ENCODE measurements at places on chromosomes 7 and 10.

DNA sequence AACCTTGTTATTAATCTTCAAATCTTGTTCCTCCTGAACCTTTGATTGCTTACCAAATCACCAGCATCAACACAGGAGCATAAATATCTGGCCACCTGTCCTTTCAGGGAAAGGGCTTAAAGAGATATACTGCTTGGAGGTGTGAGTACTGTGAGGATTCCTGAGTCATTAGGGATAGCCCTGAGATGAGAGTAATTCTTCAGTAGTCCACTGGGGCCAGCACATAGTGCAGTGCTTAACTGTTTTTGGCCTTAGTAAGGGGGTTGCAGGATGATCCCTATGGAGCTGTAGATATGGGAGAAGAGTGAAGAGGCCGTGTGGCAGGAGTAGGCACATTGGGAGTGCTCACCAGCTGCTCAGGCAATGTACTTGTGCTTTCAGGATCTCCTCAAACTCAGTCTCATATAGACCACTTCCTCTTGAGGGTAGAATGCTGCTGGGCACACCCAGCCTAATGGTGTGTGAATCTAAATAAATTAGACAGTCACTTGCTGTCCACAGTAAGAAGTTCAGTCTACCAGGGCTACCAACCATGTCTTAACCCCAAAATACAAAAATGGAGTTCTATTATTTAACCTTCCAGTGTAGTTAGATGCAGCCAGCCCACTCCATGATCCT, 26.5 kb upstream of the GPR141 start:
- no peak for DNase-seq

DNA sequence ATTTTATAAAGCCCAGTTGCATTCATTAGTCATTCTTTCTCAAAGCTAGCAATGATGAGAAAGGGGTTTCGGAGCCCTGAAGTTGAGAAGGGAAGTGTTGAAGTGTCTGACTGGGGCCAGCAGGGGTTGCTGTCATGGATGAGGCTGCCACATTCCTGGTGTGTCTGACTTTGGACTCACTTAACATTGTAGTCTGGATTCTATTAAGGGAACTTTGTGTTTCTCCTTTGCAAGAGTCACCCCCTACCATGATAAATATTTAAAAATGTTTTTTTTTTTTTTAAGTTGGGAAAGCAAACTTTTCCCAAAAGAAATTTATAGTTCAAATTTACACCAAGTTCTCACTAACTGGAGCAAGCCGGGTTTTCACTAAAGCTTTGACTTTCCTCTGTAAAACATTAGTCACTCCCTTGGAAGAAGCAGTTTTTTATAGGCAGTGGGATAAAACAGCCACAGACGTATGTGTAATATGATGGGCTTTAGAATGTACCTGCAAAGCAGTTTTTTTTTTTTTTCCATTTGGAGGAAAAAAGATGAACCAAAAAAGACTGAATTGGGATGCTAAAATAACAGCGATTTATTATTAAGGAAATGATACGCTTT, 243.6 kb downstream of the TWIST1 start:
- DNase-seq = no peak

GRCh38 chr10:125158275-125158600, 2.1 kb downstream of the CTBP2 start:
- DNase-seq = no peak

DNA sequence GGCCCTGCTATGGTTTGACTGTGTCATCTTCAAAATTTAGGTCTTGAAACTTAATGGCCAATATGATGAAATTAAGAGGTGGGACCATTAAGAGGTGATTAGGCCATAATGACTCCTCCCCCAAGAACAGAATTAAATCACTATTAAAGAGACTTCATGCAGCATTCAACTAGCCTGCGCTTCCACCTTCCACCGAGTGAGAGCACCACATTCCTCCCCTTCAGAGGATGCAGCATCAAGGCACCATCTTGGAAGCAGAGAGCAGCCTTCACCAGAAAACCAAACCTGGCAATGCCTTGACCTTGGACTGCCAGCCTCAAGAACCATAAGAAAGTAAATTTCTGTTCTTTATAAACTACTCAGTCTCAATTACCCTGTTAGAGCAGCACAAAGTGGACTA, 371.1 kb upstream of the NFE2L3 start:
- no peak for DNase-seq

DNA sequence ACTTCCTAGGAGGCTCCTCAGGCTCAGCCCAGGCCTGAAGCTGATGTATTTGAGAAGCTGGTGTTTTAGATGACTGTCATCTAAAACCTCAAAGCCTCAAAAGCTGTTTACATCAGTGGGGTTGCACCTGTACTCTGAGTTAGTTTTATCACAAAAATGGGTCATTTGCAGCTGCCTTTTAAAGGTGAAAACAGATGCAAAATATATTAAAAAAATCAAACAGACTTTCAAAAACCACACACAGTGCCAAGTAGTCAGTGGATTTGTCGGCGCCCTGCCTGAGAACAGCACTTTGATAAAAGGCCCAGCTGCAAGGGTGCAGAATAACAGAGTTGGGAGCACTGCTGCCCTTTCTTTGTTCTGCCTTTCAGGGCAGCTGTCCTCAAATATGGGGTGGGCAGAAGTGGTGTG, 103.0 kb downstream of the VOPP1 start:
- DNase-seq = no peak

- DNase-seq = no peak
Measured at GRCh38 chr7:127264219-127264618, 11.5 kb upstream of the GRM8 start.

- no peak for DNase-seq
Measured at GRCh38 chr10:129079705-129080104, 387.3 kb upstream of the MGMT start.

- DNase-seq = no peak
Measured at GRCh38 chr10:95319239-95319638, 28.4 kb upstream of the PDLIM1 start.

- no peak for DNase-seq
Measured at GRCh38 chr10:23779301-23779700, 340.4 kb downstream of the OTUD1 start.

GRCh38 chr7:127290801-127291361, 38.1 kb upstream of the GRM8 start:
- DNase-seq = no peak

DNA sequence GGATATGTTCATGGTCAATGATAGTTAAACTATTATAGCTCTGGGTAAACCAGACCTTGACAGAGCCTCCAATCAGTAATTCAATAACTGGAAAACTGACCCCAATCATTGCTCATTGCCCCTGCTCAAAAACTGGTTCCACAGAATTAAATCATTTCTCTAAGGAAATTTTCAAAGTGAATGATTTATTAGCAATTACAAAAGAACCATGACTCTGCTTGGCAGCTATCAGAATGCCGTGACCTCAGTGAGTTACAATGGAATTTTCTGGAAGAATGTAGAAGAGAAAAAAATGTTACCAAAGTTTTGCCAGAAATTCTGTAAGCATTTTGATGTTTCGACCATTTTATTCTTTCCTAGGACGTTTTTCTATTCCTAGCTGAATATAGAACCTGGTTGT, 106.8 kb upstream of the APBB1IP start:
- no peak for DNase-seq

DNA sequence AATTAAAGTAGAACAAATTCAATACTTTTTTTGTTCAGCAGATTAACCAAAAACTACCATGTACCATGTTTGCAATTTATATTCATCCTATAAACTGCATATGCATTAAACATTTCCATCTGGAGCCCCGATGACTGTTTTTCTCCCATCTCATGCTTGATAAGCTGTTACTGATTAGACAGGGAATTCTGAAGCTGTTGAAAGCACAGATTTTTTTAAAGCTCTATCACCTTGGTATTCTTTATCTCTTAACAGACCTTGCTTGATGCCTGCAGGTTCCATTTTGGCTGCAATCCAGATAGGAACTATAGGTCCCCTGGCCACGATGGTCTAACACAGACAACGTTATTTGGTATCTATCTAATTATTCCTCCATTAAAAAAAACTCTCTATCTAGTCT, 961.7 kb downstream of the CNTNAP2 start:
- no peak for DNase-seq

- no peak for DNase-seq
Measured at GRCh38 chr10:61389887-61390286, 63.3 kb downstream of the TMEM26 start.

- DNase-seq = no peak
Measured at GRCh38 chr10:89642193-89642592, 2.8 kb downstream of the PANK1 start.

- no peak for DNase-seq
Measured at GRCh38 chr7:102270178-102270887, 16.3 kb upstream of the SH2B2 start.

DNA sequence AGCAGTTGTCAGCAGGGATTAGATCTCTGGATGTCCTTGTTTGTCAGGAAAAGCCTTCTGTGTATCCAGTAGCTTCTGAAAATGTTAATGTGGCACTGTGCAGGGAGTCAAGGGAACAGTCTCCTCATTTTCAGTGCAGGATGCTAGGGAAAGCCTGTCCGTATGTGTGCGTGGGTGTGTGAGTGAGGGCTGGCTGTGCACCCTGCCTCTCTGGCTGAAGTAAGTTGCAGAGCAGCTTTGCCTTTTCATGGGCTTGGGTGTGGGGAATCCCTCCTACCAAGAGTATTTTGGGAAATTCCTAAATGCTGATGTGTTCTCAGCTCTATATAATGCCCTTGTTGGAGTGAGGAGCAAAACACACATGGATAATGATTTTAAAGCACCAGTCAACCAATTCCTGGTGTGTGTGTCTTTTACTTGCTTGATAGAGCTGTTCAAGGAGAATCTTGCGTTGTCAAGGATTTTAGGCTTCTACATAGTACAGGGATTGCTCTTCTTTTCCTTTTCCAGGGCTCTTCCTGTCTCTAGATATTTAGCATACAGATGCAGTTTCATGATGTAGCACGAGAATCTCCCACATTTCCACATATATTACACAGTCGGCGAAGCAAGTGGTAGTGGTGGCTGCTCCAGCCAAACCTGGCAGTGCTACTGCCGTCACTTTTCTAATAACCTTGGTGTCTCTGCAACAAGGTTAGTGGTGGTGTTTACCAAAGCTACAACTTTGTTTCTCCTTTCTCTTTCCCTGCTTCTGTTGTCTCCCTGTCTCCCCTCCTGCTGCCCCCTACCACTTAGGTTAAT, 92.8 kb downstream of the MCU start:
- no peak for DNase-seq

DNA sequence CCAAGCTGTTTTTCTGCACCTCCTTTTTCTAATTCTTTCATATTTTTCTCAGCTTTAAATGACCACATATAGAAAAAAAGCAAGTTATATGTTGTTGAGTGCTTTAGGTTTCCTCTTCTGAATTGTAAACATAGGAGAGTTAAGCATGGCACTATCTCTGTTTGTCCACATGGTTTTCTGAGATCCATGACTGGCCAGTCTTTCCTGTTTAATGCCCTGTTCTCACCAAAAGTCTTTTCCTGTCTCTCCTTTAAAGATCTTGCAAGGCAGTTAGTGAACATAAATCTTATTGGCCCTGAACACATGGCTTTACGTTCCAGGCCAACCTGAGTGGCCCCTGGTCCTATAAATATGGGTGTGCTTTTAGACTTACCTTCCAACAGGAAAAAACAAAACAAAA, 19.4 kb downstream of the TRPV5 start:
- no peak for DNase-seq

- no peak for DNase-seq
Measured at GRCh38 chr10:129224065-129224464, 243.0 kb upstream of the MGMT start.

GRCh38 chr7:112503361-112503972, 22.7 kb downstream of the LSMEM1 start:
- no peak for DNase-seq

- DNase-seq = no peak
Measured at GRCh38 chr10:93438613-93439253, 43.4 kb downstream of the MYOF start.

GRCh38 chr7:50735333-50735732, 47.4 kb downstream of the GRB10 start:
- DNase-seq = no peak

DNA sequence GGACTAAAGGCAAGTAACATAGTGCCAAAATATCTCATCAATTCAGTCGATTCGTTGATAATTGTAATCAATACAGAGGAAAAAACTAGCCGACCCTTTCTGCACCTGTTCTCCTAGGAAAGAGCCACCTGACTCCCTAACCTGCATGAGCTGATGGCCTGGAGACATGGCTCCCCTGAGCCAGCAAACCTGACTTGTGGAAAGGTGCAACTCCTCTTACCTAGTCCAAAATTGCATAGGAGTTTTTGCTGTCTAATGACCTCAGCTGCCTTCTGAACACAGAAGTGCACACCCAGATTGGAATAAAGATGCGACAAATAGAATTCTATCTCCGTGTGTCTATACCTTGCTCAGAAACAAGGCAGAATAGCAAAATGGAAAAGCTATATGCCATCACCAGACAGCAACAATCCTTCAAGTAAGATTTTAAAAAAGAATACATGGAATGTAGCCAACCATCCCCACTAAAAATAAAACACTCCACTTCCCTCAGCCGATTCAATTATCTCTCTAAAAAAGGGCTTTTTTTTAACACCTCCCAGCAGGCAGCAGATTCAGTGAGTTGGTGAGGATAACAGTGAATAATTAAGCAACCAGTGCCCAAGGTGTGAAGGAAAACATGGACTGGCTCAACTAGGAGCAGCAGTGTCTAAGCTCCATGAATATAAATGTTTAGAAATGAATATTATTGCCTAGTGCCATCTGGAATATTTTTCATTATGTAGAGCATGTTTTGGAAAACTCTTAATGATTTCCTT, 26.6 kb upstream of the LMTK2 start:
- DNase-seq = no peak

- DNase-seq = no peak
Measured at GRCh38 chr7:159113056-159113455, 31.6 kb downstream of the VIPR2 start.

GRCh38 chr10:132104062-132104461, 38.3 kb downstream of the JAKMIP3 start:
- no peak for DNase-seq

DNA sequence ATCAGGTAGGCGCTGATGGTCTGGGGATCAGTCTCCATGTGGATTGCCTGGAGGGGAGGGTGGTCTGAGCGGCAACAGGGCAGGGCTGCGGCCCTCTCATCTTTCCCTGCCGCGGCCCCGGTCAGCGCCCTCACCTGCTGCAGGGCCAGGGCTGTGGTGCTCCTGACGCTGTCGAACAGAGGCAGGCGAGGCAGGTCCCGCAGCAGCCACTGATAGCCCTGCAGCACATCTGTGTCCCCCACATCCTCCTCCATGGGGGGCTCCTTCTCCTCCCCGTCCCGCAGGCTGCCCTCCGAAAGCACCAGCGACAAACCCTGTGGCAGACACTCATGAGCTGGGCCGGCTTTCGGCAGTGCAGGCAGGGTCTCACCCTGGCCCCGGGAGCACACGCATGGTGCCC, 19.0 kb downstream of the INTS1 start:
- no peak for DNase-seq

GRCh38 chr7:6279341-6279740, 6.9 kb upstream of the CYTH3 start:
- no peak for DNase-seq

Data from activated CD8-positive, alpha-beta memory T cell treated with anti-CD3 and anti-CD28 coated beads for 4 hours (primary cell).